Stimulated activated CD8-positive, alpha-beta memory T cell treated with anti-CD3 and anti-CD28 coated beads, Interleukin-4, amount 100 ng/mL, for 1 hour (primary cell): ENCODE measurements at places on chromosomes 16 and 17.

DNA sequence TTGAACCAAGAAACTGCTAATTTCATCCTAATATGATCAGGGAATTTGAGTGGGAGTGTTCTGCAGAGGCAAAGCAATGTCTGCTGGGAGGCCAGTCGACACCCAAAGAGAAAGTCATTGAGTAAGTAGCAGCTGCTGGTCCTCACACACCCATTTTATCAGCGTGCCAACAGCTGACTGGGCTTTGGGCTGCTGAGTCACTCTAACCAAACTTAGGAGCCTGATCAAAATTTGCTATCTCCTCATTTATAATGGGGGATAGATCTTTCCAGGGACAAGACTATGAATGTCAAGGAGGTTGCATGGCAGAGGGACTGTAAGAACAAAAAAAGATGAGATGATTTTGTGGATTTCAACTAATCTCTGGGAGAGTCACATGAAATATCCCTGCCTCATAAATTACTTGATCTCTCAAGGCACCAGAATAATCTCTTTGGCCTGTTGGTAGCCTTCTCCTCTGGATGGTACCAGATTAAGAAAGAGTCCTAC, 32.9 kb downstream of the CPSF4L start:
- no peak for DNase-seq

DNA sequence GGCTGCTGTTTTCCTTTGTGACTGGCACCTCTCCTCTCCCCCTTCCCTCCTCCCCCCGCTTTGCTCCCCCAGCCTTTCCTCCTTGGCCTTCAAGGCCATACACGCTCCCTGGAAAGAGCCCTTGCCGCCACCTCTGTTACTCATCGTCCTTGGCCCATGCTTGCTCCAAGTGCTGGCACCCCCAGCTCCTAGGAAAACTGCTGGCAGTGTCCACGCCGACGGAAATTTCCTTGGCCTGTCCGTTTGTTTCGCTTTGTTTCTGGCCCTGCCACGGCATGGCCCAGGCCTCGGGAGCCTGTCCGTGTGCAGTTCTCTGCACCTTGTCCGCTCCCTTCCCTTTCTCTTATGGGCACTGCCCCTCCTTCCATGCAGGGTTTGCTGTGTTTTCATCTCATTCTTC, 18.0 kb downstream of the CA5A start:
- DNase-seq = no peak

- DNase-seq = no peak
These were observed 28.5 kb upstream of the ERN1 start for GRCh38 chr17:64158406-64158805.

GRCh38 chr17:41594363-41594915, 7.7 kb upstream of the KRT14 start:
- DNase-seq = no peak

GRCh38 chr17:75835654-75835987, 8.6 kb downstream of the UNC13D start:
- DNase-seq = no peak

GRCh38 chr16:82384017-82384416, 214.0 kb upstream of the MPHOSPH6 start:
- DNase-seq = no peak
